Stimulated activated CD8-positive, alpha-beta memory T cell treated with anti-CD3 and anti-CD28 coated beads, Interleukin-4, amount 100 ng/mL, for 1 hour (primary cell): ENCODE measurements at places on chromosomes 3 and 15.

GRCh38 chr15:81111510-81112470 lies 22.3 kb upstream of the CFAP161 start:
- DNase-seq = no peak

DNA sequence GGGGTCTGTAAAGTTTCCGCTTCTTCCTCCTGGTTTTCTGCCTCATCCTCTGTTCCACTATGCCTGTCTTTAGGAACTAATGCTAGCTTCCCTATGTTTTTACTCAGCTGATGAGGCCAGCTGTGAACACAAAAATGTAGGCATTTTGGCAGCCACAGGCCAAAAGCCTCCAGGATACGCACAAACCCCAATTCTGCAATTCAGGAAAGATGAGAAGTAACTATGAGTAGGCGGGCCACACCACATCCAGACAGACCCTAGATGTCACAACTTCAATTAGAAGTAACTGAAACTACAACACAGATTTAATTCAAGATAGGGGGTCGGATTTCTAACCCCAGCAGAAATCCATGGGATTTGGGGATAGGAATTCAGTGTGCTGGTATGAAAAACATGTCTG lies 11.9 kb downstream of the CA12 start:
- no peak for DNase-seq

DNA sequence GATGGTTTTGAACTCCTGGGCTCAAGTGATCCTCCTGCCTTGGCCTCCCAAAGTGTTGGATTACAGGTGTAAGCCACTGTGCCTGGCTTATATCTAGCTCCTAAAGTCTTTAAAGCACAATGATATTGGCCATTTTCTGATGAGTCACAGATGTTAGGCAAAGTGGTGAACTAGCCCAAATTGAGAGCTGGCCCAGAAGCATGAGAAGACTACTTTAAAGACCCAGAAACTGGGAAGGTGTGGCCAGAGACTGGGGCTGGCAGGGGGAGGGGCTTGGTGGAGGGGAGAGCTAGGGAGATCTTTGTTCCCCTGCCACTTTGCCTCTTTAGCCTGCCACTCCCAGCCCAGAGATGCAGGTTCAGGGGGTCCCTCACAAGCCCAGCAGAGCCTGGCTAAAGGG lies 21.6 kb downstream of the CHRNA3 start:
- DNase-seq = no peak

- DNase-seq = no peak
These were observed 15.7 kb upstream of the RPS27L start for GRCh38 chr15:63172851-63173451.

- no peak for DNase-seq
These were observed 7.9 kb upstream of the FURIN start for GRCh38 chr15:90860450-90860849.

GRCh38 chr3:44028-44676 lies 152.4 kb upstream of the CHL1 start:
- no peak for DNase-seq

DNA sequence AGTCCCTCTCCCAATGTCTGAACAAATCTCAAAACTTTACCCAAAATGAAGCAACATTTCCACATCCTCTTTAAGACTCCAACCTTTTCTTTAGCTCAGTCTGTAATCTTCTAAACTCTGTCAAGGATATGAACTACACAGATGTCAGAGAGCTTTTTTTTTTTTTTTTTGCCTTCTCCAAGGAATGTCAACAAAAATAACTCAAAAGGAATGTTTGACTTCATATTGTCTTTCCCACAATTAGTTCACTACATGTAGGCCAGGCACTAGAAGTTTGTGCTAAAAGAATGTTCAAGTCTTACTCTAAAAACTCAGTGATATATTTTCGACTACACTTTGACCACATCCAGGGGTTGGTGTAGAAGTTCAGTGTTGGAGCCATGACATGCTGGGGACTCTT lies 37.1 kb downstream of the ADAMTS9 start:
- no peak for DNase-seq

DNA sequence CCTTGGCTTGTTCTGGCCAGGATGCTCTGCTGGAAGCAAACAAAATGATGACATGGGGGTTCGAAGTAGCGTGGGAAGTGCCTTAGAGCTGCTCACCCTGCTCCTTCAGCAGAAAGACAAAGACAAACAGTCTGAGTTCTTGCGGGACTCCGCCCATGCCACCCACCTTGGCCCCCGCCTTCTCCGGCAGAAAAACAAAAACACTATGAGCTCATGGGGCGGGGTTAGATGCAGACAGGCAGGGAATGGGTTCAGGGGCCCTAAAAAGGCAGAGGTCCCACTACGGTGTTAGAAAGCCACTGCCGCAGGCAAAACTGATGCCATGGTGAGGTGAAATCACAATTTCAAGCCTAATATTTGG lies 9.7 kb upstream of the NCKIPSD start:
- DNase-seq = no peak

- no peak for DNase-seq
These were observed 7.5 kb downstream of the SOX2 start for GRCh38 chr3:181718987-181719911.

DNA sequence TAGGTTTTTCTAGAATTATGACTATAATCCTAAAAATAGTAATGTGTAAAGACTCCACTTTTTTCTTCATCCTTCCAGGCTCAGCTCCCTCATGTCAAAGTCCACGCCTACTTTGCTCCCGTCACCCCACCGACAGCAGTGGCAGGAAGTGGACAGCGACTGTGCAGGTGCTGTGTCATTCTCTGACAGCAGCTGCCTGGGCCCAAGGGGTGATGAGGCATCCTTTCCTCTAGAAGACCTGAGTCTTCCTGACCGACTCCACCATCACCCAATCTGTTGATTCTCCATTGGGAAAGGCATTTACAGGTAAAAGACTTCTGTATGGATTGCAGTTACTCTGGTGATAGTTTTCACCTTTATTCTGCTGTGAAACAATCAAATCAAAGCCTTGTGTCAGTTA lies 54.8 kb downstream of the UBP1 start:
- DNase-seq = no peak

- DNase-seq = no peak
These were observed 269.4 kb upstream of the ROPN1 start for GRCh38 chr3:124261306-124261705.
